ENCODE measurements at places on chromosomes 12 and 14.

DNA sequence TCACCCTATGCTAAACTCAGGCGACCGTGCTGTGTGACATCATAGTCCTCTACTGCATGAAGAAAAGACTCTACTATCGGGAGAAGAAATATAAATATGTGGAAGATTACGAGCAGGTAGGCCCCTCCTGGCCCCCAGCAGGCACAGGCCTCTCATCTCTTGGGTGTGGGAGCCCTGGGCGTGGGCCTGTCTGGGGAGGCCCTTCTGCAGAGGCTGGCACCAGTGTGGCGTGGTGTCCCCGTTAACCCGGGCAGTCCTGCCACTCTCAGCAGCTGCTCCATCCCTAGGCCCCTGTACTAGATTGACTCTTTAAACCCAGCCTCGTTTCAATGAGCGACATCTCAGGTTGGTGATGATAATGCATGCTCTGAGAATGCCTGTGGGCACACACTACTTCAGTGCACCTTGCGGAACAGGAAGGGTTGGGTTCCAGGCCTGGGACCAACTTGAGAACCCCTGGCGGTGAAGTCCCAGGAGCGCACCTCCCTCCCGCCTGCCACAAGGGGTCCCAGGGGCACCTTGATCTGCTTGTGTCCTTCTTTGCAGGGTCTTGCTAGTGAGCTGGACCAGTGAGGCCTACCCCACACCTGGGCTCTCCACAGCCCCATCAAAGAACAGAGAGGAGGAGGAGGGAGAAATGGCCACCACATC, 23.2 kb downstream of the P2RX4 start:
- no peak for DNase-seq

GRCh38 chr14:51023964-51024363, 70.9 kb downstream of the TRIM9 start:
- DNase-seq = no peak

DNA sequence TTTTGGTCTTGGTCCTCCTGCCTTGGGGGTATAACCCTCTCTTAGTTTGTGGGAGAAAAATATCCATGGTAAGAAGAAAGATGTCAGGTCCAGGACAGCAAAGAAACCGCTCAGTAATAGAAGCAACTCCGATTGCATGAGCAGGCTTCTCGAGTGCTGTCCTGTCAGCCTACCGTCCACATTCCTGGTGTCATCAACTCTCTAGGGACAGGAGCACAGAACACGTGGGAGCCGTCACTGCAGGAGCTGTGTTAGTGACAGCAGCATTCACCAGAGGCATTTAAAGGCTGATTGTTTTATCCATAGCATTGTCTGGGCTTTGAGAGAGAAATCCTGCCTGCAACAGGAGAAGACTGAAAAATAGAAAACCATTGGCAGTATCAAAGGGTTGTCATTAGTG, 244.2 kb downstream of the CACNA1C start:
- peak; percentile 73 for DNase-seq

- no peak for DNase-seq
Measured at GRCh38 chr12:51809193-51809592, 39.3 kb downstream of the FIGNL2 start.

GRCh38 chr12:69107541-69107940, 131.8 kb upstream of the CPSF6 start:
- DNase-seq = no peak

DNA sequence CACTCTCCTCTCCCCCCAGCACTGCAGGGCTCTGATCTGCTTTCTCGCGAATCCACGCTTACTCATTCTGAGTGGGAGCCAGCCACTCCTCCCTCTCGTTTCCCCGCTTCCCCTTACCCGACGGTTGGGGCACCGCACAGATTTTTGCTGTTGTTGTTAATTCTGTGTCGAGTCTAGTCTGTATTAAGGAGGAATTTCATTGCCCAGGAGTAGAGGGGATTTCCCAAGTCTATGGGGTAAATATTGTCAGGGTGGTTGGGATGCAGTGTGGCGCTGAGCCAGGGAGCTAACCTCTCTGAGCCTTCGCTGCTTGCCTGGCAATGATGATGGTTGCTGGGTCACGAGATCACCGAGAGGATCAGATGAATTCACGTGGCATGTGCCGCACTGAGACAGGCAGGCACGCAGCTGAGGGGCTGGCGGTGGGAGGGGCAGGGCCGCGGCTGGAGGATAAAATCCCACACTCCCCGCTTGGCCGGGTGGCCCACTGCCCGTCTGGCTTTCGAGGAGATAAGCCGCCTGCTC, 18.5 kb downstream of the NCOR2 start:
- peak; percentile 65 for DNase-seq

DNA sequence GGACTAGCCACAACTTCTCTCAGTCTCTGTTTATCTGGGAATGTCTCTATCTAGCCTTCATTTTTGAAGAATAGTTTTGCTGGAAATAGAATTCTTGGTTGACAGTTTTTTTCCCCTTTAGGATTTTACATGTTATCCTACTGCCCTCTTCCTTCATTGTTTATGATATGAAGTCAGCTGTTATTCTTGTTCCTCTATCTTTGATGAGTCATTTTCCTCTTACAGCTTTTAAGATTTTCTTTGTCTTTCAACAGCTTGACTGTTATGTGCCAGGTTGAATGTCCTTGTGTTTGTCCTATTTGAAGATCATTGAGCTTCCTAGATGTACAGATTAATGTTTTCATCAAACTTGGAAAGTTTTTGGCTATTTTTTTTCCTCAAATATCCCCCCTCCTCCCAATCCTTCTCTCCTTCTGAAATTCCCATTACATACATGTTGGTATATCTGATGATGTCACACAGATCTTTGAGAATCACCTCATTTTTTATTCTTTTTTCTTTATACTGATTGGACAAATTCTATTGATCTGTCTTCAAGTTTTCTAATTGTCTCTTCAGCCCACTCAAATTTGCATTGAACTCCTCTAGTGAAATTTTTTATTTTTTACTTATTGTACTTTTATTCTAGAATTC, 4.5 kb upstream of the GOLGA5 start:
- DNase-seq = no peak

DNA sequence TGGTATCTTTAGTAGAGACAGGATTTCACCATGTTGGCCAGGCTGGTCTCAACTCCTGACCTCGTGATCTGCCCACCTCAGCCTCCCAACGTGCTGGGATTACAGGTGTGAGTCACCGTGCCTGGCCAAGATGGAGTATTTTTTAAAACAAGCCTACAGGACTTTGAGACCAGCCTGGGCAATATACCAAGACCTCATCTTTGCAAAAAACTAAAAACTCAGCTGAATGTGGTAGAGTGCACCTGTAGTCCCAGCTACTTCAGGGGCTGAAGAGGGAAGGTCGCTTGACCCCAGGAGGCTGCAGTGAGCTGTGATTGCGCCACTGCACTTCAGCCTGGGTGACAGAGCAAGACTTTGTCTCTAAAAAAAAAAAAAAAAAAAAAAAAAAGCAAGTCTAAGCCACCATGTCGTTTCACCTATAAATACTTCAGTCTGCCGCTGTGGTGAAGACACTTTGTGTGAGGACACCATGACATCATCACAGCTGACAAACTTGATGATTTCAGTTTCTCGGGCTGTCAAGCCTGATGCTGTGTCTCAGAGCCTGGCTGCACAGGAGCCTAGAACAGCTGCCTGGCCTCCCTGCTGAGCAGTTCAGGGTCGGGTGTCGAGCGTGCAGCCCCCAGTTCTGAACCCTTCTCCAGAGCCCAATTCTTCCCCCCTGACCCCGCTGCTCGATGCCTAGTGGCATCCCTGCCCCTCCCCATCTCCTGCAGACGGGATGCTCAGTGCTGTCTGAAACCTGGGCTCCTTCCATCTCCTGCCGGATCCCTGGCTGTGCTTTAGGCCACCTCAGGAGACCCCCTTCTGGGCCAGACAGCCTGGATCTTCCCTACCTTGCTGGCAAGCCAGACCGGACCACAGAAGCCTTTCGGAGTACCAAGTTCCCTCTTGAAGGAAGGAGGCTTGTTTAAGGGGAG, 119.2 kb upstream of the EVL start:
- peak; percentile 33 for DNase-seq

DNA sequence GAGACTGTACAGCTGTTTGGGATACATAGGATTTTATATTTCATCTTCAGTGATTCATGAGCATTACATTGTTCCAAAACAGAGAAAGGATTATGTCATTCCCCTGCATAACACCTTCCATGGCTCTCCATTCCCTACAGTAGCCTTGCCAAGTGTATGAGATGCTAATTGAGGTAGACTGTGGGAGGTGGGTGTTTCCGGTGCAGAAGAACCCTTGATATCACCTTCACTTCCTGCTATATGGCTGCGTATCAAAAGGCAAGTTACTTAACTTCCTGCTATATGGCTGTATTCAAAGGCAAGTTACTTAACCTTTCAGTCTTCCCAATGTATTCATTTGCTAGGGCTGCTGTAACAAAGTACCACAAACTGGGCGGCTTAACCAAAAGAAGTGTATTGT, 11.2 kb downstream of the FAR2 start:
- no peak for DNase-seq

- DNase-seq = no peak
Measured at GRCh38 chr14:47322751-47323150, 352.7 kb downstream of the MDGA2 start.

- peak; percentile 74 for DNase-seq
Measured at GRCh38 chr12:96194971-96195844, 1.0 kb downstream of the ELK3 start.

- no peak for DNase-seq
Measured at GRCh38 chr12:28946361-28946760, 202.7 kb upstream of the FAR2 start.

- peak; percentile 20 for DNase-seq
Measured at GRCh38 chr14:72608391-72609204, 285.3 kb downstream of the DPF3 start.
